Activated CD4-positive, CD25-positive, alpha-beta regulatory T cell (primary cell): ENCODE measurements at places on chromosomes 3 and 15.

GRCh38 chr3:89867286-89867685 is 759.9 kb downstream of the EPHA3 start:
- no peak for DNase-seq

GRCh38 chr3:46429250-46429649 is 22.2 kb downstream of the CCRL2 start:
- no peak for DNase-seq

- no peak for DNase-seq
These were observed 4.0 kb downstream of the VILL start for GRCh38 chr3:37994639-37994972.

DNA sequence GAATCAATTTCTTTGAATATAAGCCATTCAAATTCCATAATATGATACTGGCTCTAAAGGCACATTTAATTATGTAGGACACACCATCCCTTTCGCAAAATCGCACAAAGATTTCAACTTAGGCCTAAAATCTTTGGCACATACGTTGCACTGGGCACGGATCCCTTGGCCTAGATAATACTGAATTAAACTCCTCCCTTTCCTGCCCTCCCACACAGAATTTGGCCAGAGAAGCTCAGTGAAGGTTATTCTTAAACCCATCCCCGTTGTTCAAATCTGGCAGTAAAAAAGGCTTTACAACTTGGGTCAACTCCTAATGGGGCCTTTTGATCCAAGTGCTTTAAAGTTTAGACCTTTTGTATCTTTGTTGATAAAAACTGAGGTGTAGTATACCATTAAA is 247.2 kb downstream of the PTPRG start:
- DNase-seq = no peak

DNA sequence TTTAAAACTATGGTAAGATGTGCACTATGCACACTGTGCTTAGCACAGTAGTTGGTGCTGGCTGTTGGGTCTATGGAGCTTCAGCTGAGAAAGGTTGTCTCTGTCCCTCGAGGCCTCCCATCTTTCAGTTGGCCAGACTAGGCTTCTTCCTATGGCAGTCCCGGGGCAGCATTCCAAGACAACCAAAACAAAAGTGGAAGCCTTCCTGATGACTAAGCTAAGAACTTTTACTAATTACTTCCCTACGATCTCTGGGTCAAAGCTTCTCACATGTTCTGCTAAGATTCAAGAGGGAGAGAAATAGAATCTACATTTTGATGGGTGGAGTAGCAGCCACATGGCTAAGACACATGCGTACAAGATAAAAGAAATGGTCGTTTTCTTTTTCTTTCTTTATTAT is 342.8 kb downstream of the TUSC7 start:
- DNase-seq = no peak

GRCh38 chr3:156518726-156519125 is 36.2 kb downstream of the SSR3 start:
- DNase-seq = no peak

DNA sequence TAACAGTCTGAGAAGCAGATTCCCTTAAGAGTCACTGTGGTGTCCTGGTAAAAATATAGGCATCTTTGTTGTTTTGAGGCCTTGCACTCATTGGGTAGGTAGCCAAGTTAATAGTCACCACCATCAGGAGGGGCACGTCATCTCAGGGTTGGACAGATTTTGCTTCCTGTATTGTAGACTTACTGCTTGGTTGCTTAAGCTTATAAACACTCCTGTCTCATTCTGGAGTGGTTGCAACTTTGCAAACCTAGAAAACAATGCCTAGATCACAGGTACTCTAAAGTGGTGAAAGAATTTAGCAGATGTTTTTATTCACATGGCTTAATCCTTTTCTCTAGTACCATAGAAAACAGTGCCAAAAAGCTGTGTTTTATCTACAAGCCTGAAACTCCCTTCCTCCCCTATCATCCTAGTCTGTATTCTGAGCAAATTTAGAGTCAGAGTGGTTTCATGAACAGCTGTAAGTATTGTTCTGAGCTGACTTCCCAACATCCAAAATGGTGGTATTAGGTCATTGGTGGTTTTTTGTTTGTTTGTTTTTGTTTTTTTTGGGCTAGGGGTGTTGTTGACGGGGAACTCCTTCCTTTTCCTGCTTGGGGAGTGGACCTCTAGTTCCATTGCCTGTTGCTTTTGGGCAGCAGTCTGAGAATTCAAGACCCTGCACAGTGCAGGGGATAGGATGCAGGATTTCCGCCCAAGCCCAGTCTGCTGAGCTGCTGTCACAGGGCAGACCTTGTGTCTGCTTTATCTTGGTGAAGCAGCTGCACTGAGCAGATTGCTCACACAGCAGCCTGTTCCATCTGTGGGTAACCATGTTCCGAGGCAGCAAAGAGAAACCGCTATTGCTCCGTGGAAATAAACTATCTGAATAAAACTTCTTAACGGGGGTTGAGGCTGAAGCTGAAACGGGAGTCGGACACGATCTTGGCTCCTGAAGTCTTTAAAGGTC is 202.0 kb downstream of the AKAP13 start:
- peak; percentile 45 for DNase-seq

- DNase-seq = no peak
These were observed 37.4 kb downstream of the ADCY5 start for GRCh38 chr3:123411340-123412040.

DNA sequence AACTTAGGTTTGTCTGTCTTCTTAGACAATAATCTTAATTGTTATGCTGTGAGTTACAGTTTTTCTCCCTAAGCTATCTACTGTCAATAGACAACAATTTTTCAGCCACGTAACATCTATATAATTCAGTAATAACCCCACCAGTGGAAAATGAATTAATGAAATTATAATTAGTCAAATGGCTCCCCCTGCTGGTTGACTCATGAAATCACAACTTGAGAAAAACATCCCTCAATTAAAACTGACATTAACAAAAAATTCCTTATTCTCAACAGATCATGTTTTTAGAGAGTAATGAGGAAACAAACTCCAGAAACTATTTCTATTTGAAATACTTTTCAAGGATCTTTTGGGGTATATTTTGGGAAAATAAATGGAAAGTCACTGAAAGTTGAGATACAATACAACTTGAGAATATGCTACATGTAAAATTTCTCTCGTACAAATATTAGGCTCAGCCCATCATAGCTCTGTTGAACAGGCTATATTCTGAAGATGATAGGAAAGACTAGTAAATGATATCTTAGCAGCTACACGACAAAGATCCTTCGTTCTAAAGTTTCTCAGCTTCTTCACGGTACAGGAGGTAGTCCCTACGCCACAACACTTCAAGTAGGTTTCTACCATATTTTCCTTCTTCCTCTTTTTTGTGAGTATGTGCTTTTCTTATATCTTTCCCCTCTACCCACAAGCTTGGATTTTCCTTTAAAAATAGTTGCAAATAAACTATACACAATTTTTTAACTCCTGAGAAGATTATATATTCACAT is 20.7 kb downstream of the PPP1R2 start:
- no peak for DNase-seq
